A549 treated with GW870086 at 1 μM for 4 hours (cell line): ENCODE measurements at places on chromosomes 2 and 18. TPM values are rescaled to one million over a fixed set of nuclear protein-coding genes. Genes with fewer than 3 reads are reported as not detected.

The MERTK gene
- total RNA-seq, result 1.5 to 2.2 TPM (median 1.7 TPM) in 5 replicates

The CYP1B1 gene
- 6.4 to 9.8 TPM (median 7.3 TPM) in 5 replicates for total RNA-seq

The MAL gene
- total RNA-seq, result not detected in 5 replicates

The SERPINB13 gene
- total RNA-seq, result not detected in 5 replicates

The POTEI gene
- total RNA-seq, result 0.07 TPM in 1 of 5 replicates, not detected in the others

The TMEM37 gene
- total RNA-seq, result 0.98 to 1.9 TPM (median 1.6 TPM) in 5 replicates

The DLGAP1 gene
- total RNA-seq, result not detected in 5 replicates

The ZDBF2 gene
- 0.64 to 2.0 TPM (median 1.2 TPM) in 5 replicates for total RNA-seq

The PSTPIP2 gene
- total RNA-seq, result 0.12 to 0.44 TPM (median 0.24 TPM) in 5 replicates

The SNED1 gene
- total RNA-seq, result 0.79 to 2.5 TPM (median 1.2 TPM) in 5 replicates

The CRYBA2 gene
- not detected in 5 replicates for total RNA-seq

The FER1L5 gene
- not detected in 5 replicates for total RNA-seq

The STARD6 gene
- total RNA-seq, result 0.22 TPM in 1 of 5 replicates, not detected in the others

The AGXT gene
- not detected in 5 replicates for total RNA-seq

The KCNG2 gene
- not detected in 5 replicates for total RNA-seq

The CD8B2 gene
- total RNA-seq, result not detected in 5 replicates

The REG3A gene
- total RNA-seq, result not detected in 5 replicates

The SPEG gene
- 5.4 to 12.9 TPM (median 8.1 TPM) in 5 replicates for total RNA-seq

The MBD1 gene
- total RNA-seq, result 30.8 to 40.1 TPM (median 36.7 TPM) in 5 replicates

The TNS1 gene
- 12.4 to 26.9 TPM (median 19.2 TPM) in 5 replicates for total RNA-seq

The CASP10 gene
- 1.9 to 2.6 TPM (median 2.0 TPM) in 5 replicates for total RNA-seq

The CHST9 gene
- total RNA-seq, result 0.03 TPM in 1 of 5 replicates, not detected in the others

The FSIP2 gene
- not detected in 5 replicates for total RNA-seq

The RAX gene
- not detected in 5 replicates for total RNA-seq

The CRYGB gene
- total RNA-seq, result not detected in 5 replicates

The MZT2A gene
- 131 to 196 TPM (median 185 TPM) in 5 replicates for total RNA-seq
